Lung (tissue), 17 donors: ENCODE measurements at places on chromosomes 12 and 14.

DNA sequence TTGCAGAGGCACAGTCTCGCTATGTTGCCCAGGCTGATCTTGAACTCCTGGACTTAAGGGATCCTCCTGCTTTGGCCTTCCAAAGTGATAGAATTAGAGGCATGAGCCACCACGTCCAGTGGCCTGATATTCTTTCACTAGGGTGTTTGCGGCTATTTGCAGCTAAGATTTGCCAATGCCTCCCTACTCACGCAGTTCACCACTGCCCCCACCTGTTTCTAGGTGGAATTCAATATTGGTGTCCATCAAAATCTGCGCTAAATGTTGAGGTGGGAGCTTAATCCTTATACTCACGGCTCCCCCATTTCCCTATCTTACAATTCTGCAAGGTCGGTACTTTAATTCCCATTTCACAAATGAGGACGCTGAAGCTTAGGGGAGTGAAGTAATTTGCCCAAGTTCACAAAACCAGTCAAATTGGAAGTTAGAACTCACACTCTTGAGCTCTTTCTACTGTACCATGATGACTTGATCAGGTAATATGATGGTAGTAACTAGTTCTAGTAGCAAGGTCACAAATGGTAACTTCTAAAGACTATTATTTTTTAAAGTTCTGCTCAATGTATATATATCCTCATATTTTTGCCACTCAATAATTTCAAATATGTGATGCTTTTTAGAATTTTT, 22.1 kb upstream of the LRRC9 start:
- H3K27ac ChIP-seq: no peak overlapping the region
- no peak overlapping the region for H3K4me3 ChIP-seq
- peak; percentile 21 for DNase-seq
- no peaks in the 10 kb centered on the region for H3K4me1 ChIP-seq

- H3K4me1 ChIP-seq: no peaks in the 10 kb centered on the region
- H3K27ac ChIP-seq: no peak overlapping the region
- H3K4me3 ChIP-seq: no peak overlapping the region
These were observed 152.2 kb downstream of the BTG1 start for GRCh38 chr12:91993287-91994017.

- H3K27me3 ChIP-seq: no peaks in the 10 kb centered on the region
- no peak overlapping the region for H3K4me3 ChIP-seq
- H3K36me3 ChIP-seq: peaks cover 6% of the 10 kb centered on the region
- no peaks in the 10 kb centered on the region for H3K4me1 ChIP-seq
- no peak for DNase-seq
- no peak overlapping the region for H3K27ac ChIP-seq
These were observed 40.4 kb downstream of the AACS start for GRCh38 chr12:125105600-125105999.

- H3K36me3 ChIP-seq: peaks cover 3% of the 10 kb centered on the region
- H3K27ac ChIP-seq: no peak overlapping the region
- no peaks in the 10 kb centered on the region for H3K27me3 ChIP-seq
- no peak overlapping the region for H3K4me3 ChIP-seq
These were observed 32.6 kb downstream of the VRK1 start for GRCh38 chr14:96829791-96830190.

DNA sequence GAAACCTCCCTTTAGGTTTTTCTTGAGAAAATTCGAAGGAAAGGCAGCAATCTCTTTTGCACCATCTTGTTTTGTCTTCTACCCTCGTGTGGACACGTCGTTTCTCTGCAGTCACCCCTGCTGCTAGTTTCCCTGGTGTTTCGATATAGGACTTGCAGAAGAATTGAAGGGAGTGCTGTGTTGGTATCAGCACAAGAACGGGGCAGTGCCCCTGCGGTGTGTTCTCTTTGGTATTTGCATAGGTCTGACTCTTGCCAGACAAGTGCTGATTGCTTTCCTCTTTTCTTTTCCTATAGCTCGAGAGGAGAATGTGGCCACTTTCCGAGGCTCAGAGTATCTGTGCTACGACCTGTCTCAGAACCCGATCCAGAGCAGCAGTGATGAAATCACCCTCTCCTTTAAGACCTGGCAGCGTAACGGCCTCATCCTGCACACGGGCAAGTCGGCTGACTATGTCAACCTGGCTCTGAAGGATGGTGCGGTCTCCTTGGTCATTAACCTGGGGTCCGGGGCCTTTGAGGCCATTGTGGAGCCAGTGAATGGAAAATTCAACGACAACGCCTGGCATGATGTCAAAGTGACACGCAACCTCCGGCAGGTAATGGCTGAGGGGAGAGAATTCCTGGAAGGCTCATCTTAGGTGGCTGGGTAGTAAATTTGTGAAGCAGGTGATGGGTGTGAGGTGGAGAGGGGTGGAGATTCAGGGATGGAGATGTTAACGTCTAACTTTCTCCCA, 474.8 kb downstream of the NRXN3 start:
- DNase-seq: no peak
- H3K27ac ChIP-seq: no peak overlapping the region
- H3K36me3 ChIP-seq: no peaks in the 10 kb centered on the region
- no peaks in the 10 kb centered on the region for H3K4me1 ChIP-seq

DNA sequence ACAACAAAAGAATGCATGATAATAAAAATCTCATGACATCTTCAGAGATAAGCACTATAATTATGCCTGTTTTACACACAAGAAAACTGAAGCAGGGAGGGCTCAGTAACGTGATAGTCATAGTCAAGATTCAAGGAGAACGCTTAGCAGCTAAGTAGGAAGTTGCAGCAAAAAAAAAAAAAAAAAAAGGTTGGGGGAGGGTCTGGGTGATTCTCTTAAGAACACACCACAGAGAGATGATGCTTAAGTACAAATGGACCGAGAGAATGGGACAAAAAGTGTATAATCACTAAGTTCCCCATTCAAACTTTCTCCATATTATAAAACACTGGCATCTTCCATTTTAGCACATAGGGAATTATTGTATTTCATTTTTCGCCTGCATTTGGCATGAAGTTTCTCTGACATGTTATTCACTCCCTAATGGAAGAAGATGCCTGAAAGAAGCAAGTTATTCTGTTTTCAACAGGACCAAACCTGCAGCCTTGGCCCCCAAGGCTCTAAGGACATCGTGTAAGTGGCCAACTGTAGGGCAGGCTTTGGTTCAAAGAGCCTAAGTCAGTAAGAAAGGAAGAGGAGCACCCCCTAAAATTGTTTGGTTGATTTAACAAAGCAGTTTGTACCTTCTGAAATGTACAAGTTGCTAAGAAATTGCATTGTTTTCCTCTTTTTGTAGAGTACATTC, 142.9 kb upstream of the TMPO start:
- no peak overlapping the region for H3K4me3 ChIP-seq
- DNase-seq: no peak
- H3K36me3 ChIP-seq: no peaks in the 10 kb centered on the region
- no peaks in the 10 kb centered on the region for H3K27me3 ChIP-seq

DNA sequence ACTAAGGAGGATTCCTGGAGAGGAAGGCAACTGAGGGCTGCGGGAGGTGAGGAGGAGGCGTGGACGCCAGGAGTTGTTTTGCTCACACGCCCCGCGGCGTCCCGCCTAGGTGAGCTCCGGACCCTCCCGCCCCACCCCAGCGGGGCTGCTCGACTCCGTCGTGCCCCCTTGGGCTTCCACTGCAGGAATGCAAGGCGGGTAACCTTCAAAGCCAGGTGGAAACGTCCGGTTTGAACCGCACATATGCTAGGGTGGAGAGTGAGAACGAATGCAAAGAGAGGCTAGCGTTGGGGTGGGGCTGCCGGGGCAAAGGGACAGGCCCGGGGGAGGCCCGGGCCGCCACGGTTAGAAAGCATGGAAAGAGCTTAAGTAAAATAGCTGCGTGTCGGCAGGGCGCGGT, 5.4 kb upstream of the DPPA3 start:
- no peak for DNase-seq
- no peaks in the 10 kb centered on the region for H3K36me3 ChIP-seq
- H3K27ac ChIP-seq: no peak overlapping the region
